ENCODE measurements at places on chromosomes 13 and 19. TPM values are rescaled to one million over a fixed set of nuclear protein-coding genes. Genes with fewer than 3 reads are reported as not detected.

DNA sequence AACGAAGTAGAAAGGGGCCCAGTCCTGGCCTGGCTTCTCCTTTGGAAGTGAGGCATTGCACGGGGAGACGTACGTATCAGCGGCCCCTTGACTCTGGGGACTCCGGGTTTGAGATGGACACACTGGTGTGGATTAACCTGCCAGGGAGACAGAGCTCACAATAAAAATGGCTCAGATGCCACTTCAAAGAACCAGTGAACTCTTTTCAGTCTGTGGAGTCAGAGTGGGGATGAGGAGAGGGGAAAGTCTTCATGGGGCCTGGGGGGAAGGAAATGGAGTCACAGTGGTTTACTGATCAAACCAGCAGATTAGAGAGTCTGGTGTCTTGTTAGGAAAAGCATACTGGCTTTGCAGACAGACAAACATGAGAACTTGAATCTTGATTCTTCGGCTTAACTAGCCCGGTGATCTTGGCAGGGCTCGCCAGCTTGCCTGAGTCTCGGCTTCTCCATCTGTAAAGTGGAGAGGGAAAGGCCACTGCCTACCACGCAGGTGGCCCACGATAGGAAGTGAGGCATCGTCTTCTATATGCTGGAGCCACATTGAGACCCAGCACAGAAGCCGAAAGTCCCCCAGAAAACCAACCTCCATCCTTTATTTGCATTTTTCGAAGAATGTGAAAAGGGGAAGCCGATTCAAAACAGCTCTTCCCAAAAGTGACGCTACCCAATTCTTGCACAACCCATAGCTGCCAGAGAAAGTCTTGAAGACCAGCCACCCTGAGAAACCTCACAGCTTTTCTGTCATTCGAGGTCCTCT is at the start of gene FFAR1:
TSS of gene FFAR1 (plus strand) at position 732 of the 759 bp plus-strand sequence. CDS start 3,650 bp downstream, outside the sequence.
- DNase-seq: peak; percentile 37
- no peaks in the 10 kb centered on the region for H3K27me3 ChIP-seq
- H3K36me3 ChIP-seq: no peaks in the 10 kb centered on the region
- H3K27ac ChIP-seq: peak within 1 kb of the TSS; percentile 84
- H3K4me1 ChIP-seq: no peaks in the 10 kb centered on the region

DNA sequence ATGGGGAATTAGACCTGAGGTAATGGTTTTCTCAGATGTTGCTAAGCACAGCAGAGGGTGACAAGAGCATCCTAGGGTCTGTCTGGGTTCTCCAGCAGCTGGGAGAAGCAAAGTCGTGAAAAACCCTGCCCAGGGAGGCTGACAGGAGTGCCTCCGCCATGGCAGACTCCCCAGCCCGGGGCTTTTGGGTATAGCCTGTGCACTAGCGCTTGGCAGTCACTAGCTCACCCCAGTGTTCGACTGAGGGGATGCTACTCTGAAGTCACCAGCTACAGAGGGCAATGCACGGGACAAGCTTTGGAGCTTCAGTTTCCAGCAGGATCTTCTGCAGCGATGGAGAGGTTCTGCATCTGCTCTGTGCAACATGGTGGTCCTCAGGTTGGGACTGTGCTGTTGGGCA is 87.5 kb downstream of the ING1 start:
- H3K27ac ChIP-seq: no peak overlapping the region
- H3K4me3 ChIP-seq: no peak overlapping the region
- no peak for DNase-seq
- H3K4me1 ChIP-seq: no peaks in the 10 kb centered on the region

DNA sequence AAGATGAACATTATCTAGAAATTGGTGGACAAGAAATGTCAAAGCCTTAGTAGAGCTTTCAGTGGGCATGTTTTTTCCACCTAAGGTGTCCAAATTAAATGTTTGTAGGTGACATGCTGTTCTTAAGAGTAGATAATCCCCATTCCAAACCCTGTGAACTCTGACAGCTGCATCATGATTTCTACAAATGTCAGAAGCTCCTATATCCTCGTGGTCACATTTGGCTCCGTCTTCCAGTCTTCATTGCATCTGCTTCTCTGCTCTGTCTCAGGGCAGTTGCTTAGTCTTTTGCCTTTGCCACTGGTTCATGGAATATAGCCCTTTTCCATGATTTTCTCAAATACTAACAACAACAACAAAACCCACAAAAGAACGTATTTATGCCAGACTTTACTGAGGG is 234.5 kb downstream of the DLEU7 start:
- no peaks in the 10 kb centered on the region for H3K27me3 ChIP-seq
- H3K4me3 ChIP-seq: no peak overlapping the region
- no peak for DNase-seq
- no peaks in the 10 kb centered on the region for H3K4me1 ChIP-seq

- H3K27me3 ChIP-seq: no peaks in the 10 kb centered on the region
- no peak overlapping the region for H3K4me3 ChIP-seq
- DNase-seq: no peak
Measured at GRCh38 chr19:48537541-48537940, 14.4 kb upstream of the SULT2B1 start.

The ARID3A gene
- total RNA-seq: 1.9 TPM

The C1QTNF9B gene
- 1.7 TPM for total RNA-seq
